RWPE2 (cell line): ENCODE measurements at places on chromosomes 3 and 15.

GRCh38 chr3:105847452-105847851 is 21.4 kb downstream of the CBLB start:
- DNase-seq, result no peak

DNA sequence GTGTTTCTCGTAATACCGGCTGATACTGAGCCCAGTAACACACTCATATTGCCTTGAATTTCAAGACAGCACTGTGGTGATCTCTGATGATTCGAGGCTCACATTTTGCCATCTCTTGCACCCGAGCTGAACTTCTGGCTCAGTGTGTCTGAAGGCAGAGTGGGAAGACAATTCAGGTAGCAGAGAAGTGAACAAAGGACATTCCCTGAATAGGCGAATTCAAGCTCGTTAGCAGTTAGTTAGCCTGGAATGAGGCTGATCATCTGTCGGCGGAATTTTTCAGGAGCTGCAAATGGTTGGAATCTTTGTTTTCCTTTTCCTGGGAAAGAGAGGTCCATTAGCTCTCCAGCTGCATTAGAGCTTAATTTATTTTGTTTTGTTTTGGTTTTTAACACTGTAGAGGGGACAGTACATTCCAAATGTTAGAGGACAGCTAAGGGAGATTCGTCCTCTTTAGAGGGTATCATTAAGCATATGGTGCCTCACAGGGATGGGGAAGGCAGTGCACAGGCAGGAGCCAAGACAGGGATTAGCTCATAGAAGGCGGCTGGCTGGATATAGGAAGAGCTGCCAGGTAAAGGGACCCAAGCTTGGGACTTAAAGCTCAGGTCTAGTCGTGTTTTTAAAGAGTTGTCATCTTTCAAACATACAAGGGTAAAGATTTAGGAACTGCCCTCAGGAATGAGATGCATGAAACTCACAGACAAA is 119.7 kb upstream of the DLG1 start:
- DNase-seq, result no peak

DNA sequence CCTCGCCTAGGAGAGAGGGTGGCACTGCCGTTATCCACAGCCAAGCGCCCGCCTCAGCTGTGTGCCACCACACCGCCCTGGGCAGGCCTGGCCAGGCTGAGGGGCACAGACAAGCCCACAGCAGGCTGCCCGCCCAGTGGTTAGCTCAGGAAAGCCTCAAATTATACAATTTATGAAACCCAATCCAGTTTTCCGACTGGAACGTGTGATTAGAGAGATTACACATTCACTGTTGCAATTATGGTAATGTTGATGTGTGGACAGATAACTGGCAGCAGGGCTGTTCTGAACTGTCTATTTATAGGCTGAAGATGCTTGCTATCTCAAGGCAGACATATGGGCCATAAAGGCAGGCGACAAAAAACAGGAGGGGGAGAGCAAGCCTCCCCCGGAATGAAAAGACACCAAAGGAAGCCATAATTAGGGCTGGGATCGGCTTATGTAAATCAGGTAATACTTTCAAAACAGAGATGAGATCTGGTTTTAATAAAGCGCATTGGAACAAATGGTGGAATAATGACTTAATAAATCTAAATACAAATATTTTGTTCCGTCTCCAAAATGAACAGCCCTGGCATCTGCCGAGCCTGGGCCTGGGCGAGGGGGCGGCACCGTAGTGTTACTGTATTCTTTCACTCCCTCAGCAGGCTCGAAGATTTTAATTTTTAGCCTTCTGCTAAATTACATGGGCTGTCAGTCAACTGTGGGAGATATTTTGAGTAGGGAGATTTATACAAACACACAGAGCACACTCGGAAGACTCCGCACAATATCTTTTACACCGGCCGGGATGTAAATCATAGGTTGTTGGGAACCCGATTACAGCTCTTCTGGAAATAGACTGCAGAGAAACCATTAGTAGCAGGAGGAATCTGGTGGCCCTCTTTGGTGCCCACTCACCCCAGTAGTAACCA is 103.1 kb upstream of the TLE3 start:
- peak; percentile 43 for DNase-seq

GRCh38 chr3:53836084-53836872 is 9.9 kb downstream of the CHDH start:
- DNase-seq, result no peak

DNA sequence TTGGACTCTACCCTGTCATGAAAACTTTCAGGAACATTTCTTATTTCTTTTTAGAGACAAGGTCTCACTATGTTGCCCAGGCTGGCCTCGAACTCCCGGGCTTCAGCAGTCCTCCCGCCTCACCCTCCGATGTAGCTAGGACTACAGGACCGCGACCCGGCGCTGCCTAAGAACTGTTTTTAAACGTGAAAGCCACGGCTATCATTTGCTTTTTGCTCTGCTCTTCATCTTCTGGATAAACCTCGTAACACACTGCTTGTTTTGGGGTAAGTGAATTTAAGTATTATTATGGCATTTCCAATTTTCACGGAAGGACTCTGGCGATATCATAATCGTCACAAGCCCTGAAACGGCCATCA is 14.3 kb upstream of the CCNL1 start:
- no peak for DNase-seq

- no peak for DNase-seq
Observed at GRCh38 chr15:50840520-50840919, 68.0 kb upstream of the AP4E1 start.

GRCh38 chr3:15942936-15943335 is 145.2 kb upstream of the ANKRD28 start:
- DNase-seq, result no peak

- DNase-seq, result no peak
Observed at GRCh38 chr15:88073391-88073691, 183.2 kb downstream of the NTRK3 start.

GRCh38 chr3:186314896-186315295 is 47.1 kb downstream of the DGKG start:
- DNase-seq, result no peak

- DNase-seq, result no peak
Observed at GRCh38 chr15:57172925-57173324, 203.4 kb upstream of the CGNL1 start.

GRCh38 chr3:71651625-71652024 is 68.1 kb upstream of the FOXP1 start:
- DNase-seq, result no peak

GRCh38 chr3:194283221-194284006 is 67.7 kb downstream of the CPN2 start:
- DNase-seq, result peak; percentile 15

DNA sequence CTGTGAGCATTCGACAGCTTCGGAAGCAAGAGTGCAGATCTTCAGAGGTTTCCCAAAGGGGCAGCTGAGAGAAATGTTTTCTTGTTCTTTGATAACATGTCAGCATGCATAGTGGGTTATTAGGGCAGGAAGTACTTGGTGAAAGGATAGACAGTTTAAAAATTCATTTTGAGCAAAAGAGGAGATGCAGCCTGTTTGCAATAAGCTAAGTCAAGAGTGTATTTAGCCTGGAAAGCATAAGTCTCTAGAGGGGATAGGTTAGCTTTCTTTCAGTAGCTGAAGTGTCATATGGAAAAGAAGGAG is 7.4 kb downstream of the SLC6A11 start:
- DNase-seq, result no peak

DNA sequence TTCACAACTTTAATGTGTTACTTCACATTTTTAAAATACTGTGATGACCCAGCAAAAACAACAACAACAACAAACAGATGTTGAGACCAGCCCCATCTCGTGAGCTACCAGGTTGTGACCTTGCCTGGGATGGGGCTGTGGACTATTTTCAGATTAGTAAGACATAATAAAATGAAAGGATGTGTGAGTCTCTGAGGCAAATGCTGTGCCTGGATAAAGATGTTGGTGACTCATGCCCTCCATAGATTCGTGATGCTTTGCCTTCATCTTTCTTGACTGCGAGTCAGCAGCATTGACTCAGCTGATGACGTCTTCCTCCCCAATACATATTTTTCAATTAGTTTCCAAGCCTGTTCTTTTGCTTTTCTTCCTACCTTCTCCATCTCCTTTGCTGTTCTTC is 453.0 kb upstream of the CFAP20DC start:
- DNase-seq, result no peak

- no peak for DNase-seq
Observed at GRCh38 chr3:100086401-100086800, 27.9 kb downstream of the FILIP1L start.

DNA sequence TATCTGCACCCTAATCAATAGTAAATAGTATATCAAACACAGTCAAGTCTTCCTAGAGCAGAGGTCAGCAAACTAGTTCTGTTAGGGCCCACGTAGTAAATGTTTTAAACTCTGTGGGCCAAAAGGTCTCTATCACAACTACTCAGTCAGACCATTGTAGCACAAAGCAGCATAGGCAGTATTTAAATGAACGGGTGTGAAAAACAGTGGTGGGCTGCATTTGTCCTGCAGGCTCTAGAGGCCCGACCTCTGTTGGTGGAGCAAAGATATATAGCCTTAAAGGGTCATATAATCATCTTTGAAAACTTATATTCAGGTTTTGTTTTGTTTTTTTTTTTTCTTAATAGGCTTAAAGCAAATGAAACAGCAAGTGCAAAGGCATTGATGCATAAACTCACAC is 326.4 kb upstream of the TRIM42 start:
- no peak for DNase-seq

DNA sequence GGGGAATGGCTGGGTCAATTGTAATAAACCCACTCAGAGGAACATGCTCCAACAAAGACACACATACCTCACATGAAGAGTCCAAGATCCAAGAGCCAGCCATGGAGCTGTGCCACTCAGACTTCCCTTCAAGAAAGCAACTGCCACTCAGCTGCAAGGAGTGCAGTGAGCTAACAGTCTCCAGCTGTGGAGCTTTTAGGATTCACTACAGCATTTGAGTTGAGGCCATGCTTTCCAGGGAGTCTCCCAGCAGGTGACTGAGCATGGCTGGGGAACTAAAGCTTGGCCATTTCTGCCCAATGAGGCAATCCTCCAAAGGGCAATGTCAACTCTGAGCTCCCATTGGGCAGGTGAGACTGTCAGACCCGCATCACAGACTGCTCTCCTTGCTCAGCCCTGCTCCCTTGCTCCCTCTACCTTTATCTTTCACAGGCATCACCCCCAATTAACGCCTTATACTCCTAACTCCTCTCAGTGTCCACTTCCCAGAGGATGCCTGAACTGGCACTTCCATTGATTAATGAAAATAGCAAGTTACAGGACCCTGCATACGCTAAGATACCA is 165.3 kb upstream of the CTNNB1 start:
- no peak for DNase-seq

- DNase-seq, result no peak
Observed at GRCh38 chr3:161568671-161569070, 72.1 kb downstream of the OTOL1 start.

DNA sequence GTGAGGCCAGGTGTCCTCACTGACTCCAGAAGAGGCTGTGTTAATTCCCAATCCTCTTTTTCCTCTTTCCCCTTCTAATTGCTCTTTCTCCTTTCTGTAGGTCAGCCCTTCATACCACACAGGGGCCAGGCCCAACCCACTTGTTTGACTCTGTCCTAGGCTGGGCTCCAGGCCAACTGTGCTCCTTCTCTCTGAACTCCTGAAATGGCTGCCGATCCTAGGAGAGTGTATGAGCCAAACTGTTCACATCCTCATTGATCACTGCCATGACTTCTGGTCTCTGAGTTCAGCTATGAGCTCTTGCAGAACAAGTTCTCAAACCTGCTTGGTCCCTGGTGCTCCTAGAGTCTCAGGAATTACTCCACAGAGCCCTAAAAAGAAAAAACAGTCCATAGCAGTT is 145.1 kb downstream of the VGLL4 start:
- DNase-seq, result peak; percentile 75

DNA sequence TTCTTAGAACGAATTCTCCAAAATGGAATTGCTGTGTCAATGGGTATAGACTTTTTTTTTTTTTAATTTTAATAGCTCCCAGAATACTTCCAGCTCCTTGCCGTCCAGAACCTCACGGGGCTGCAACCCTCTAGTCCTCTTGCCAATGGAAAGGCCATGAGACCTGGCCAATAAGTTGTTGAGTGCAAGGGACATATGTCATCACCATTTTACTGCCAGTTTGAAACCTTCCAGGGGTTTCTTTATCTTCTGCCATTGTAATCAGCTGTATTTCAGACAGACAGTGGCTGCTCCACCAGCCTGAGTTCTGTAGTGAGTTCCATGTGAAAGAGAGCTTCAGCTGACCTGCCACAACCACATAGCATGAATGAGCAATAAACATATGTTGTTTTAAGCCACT is 95.0 kb upstream of the PTPRG start:
- no peak for DNase-seq

DNA sequence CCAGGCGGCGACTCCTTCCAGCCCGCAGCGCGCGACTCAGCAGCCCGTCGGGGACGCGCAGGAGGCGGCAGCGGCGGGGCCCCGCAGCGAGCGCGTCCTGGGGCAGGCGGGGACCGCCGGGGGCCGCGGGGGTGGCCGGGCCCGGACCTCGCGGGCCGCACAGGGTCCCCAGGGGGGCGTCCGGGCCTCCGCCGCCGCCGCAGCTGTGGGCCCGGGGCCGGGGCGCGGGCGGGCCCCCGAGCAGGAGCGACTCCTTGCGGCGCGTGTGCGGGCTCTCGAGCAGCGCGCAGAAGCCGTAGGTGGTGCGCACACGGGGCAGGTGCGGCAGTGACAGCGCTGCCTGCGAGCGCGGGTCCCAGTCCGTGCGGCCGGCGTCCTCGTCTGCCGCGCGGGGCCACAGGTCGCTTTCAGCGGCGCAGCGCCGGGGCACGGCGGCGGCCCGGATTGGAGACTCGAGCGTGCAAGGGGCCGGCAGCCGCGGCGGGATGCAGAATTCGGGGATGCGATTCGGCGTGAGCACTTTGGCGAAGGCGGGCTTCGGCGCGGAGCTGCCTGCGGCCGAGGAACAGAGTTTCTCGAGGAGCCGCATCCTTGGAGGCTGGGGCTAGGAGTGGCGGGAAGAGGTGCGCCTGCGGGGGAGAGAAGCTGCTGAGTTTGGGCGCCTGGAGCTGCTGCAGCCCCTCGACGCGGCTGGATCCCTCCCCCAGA is 535 bp downstream of the C2CD4B start:
- DNase-seq, result no peak

GRCh38 chr15:98330692-98331435 is 317.5 kb upstream of the IGF1R start:
- no peak for DNase-seq

GRCh38 chr3:14780927-14781507 is 37.7 kb upstream of the FGD5 start:
- peak; percentile 35 for DNase-seq

- DNase-seq, result no peak
Observed at GRCh38 chr15:52636459-52636858, 42.7 kb downstream of the ATOSA start.

DNA sequence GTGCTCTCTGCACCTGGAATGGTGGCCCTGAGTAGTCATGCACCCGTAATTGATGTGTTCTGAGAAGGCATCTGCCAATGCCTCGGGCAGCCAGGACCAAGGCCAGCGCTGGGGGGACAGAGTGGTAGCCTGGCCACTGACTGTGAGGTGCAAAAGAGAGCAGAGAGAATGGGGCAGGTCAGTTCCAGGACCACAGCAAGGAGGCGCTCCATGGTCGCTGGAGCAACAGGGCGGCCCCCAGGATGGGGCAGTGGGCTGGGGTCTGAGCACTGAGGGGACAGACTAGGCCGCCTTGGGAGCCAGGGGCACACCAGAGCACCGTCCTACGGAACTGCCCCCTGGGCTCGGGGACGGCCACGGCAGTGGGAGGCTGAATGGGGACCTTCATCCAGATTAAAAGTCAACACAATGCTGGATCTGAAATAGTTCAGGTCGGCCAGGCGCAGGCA is 48.3 kb upstream of the IQSEC1 start:
- peak; percentile 38 for DNase-seq
